Neural progenitor cell (in vitro differentiated cells): ENCODE measurements at places on chromosomes 7 and 10. TPM values are rescaled to one million over a fixed set of nuclear protein-coding genes. Genes with fewer than 3 reads are reported as not detected.

Gene PTTG1IP2
- not detected in 2 replicates for total RNA-seq

Gene SEC61G
- 516 and 966 TPM in 2 replicates for total RNA-seq

Gene WDR86
- total RNA-seq, result 15.0 and 33.0 TPM in 2 replicates

DNA sequence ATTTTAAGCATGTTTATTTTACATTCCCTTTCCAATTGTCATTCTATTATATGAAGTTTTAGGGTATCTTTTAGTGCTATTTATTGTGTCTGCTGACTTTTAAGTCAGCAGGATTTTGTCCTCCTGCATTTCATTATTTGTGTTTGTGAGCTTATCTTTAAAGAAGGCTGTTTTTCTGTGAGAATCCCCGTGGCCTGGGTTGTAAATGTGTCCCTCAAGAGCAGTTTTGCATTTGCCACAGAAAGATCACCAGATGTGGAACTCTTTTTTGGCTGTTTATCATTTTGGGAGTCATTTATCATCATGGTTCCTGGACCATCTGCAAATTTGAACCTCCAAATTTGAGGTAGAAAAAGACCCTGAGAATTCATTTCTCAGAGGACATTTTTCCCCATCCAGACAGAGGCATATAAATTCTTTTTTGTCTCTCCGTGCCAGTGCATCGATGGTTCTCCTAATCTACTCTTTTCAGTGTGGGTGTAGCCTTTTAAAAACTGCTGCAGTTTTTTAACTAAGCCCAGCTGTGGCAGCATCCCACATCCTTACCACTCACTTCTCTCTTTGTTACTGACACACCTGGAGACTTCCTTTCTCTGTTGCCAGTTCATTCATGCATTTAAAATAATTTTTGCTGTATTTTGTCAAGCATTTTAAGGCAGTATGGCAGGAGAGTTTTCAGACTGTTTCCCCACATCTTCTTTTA lies 20.1 kb upstream of the MTURN start:
- no peak for DNase-seq

- DNase-seq, result peak; percentile 68
Measured at GRCh38 chr10:87864496-87865059, 1.2 kb downstream of the PTEN start.

DNA sequence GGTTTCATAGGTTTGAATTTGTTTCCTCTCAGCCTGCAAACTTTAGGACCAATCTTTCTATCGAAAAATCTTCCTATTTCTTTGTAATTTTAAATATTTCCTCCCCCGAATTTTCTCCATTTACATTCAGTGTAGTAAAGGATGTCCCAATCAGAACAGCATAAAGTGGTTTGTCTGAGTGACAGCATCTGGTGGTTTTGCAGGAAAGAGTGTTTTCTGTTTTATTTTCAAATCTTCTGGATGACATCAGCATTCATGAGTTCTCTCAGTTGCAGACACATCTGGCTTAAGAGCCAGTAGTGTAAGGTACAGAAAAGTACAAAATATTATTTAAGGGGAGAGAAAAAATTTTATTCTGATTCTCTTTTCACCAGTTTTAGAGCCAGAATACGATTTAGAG lies 634.8 kb downstream of the PHTF2 start:
- DNase-seq, result no peak

GRCh38 chr7:30309302-30309701 lies 24.9 kb downstream of the ZNRF2 start:
- DNase-seq, result no peak

- no peak for DNase-seq
Measured at GRCh38 chr10:43078175-43078985, 1.5 kb downstream of the RET start.

GRCh38 chr7:27842094-27842692 lies 102.2 kb downstream of the TAX1BP1 start:
- DNase-seq, result peak; percentile 66

DNA sequence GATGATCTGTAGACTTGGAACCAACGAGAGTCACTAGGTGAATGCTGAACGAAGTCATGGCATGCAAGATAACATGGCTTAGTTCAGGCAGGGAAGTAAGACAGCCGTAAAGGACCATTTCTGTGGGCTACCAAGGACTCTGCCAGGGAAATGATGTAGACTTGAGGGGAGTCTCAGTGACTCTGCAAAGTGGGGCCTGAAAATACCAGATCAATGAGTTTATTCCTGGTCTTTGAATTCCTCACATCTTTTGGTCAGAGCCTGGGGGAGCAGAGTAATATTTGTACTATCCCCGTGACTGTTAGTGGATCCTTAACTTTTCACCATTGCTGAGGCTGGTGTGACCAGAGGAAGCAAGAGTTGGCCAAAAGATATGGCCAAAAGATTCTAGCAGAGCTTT lies 60.7 kb upstream of the INHBA start:
- DNase-seq, result no peak

DNA sequence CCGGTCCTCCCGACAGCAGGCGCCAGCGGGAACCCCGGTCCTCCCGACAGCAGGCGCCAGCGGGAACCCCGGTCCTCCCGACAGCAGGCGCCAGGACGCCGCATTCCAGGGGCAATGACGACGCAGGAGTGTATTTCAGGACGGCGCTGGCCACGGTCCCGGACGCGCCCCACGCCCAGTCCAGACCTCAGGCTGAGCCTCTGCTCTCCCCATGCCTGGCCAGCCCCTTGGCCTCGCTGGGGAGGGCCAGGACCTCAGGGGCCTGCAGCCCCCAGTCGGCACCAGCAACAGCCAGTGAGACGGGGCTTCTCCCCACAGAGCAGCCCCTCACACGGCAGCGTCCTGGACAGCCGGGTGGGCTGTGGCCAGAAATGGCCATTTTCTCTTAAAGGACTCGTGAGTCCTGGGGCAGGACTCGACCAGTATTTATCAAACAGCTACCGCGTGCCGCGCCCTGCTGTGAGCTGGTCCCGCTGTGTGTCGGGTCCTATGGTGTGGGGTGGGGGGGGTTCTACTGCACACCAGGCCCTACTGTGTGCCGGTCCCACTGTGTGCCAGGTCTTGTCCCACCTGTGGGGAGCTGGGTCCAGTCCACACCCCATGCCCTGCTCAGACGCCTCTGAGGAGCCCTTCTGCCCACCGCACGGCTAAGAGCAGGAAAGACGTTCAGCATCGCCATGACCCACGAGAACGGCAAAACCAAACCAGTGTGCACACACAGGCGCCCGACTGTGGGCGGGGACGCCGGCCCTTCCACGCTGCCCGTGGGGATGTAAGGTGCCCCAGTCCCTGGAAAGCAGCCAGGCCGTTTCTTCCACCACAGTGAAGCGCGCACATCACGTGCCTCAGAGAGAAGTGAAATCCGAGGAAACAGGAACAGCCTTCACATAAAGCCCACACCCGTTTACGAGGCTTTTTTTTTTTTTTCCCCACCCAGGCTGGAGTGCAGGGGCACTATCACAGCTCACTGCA lies 33.3 kb downstream of the GET4 start:
- DNase-seq, result peak; percentile 58

GRCh38 chr10:130924138-130924819 lies 387.2 kb downstream of the TCERG1L start:
- DNase-seq, result peak; percentile 87
